ENCODE measurements at places on chromosomes 2 and 18.

DNA sequence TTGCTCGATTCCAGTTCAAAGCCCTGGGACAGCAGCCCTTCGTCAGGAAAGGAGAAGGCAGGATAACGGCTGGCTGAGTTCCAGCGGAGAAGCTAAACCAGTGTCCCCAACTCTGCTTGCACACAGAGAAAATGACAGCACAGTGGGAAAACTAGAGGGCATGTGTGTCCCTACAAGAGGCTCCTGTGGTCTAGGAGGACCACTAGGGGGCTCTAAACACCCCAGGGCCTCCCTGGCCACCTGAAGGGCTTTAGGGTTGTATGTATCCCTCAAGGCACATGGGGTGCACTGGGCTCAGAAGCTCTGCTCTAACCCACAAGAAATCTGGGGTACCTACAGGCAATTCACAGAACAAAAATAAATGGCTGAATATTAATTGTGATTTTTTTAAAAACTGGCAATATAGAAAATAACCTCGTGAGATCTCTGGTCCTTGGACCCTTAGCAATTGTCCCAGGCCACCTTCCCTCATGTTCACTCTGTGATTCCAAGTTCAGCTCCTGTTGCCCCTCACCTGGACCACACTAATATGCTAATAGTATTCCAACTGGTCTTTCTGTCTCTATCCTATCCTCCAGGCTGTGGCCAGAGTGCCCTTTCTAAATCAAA, 17.5 kb downstream of the STAT1 start:
- peak; percentile 43 for DNase-seq

GRCh38 chr18:39523281-39523680, 1957.7 kb upstream of the CELF4 start:
- no peak for DNase-seq

DNA sequence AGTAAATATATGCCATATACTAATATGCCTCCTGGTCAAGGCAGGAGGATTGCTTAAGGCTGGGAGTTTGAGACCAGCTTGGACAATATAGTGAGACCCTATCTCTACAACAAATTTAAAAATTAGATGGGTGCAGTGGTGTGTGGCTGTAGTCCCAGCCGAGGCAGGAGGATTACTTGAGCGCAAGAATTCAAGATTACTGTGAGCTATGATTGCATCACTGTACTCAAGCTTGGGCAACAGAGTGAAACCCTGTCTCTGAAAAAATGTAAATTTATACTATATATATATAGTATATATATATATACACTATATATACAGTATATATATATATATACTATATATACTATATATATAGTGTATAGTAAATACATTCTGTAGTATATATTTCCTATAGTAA, 30.0 kb upstream of the NPC1 start:
- no peak for DNase-seq

- DNase-seq = no peak
These were observed 22.6 kb downstream of the MAIP1 start for GRCh38 chr2:199977984-199978415.

- DNase-seq = no peak
These were observed 23.1 kb downstream of the SERPINB11 start for GRCh38 chr18:63725682-63726480.

DNA sequence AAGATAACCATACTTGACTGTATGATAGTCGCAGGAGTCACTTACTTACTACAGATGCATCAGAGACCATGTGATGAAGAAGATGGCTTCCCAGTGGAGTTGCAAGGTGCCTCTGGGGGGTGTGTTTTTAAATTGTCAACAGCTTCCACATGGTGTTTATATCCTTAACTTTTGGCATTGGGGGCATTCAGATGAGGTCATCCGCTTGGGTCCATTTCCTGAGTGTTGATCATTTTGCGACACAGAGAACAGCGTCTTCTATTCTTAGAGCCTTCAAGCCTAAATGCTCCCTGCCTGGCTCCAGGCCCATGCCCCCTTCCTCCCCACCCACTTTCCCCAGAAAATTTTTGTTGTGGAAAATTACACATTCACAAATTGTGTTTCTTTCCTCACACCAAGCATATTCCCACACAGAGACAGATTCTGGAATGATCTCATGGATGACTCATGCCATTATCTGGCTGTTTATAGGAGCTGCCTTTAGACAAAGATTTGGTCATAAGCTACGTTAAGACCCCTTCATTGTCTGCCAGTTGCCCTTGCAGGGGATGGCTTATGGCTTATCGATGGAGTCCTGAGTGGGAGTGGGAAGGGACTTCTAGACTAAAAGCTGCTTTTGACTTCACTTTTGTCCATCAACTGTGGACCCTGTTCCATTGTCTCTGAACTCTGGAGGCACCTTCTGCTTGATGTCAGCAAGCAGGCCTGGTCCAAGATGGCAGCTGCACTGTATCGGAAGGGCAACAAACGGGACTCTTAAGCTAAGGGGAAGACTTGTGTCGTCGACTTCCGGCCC, 91.8 kb downstream of the CABLES1 start:
- DNase-seq = no peak

DNA sequence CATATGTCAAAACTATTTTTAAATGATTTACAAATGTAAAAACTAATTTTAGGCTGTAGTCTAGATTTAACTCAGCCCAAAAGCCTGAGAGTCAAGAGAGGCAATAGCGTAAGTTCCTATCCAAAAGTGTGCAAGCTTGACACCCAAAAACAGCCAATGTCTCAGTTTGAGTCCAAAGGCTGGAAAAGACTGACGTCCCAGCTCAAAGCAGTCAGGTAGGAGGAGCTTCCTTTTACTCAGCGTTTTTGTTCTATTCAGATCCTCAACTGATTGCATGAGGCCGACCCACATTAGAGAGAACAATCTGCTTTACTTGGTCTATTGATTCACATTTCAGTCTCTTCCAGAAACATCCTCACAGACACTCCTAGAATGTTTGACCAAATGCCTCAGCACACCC, 51.8 kb downstream of the MYL12B start:
- no peak for DNase-seq

GRCh38 chr2:240998706-240998994, 232 bp downstream of the SNED1 start:
- DNase-seq = peak; percentile 42

- no peak for DNase-seq
These were observed 478 bp downstream of the CLHC1 start for GRCh38 chr2:55231546-55232083.

DNA sequence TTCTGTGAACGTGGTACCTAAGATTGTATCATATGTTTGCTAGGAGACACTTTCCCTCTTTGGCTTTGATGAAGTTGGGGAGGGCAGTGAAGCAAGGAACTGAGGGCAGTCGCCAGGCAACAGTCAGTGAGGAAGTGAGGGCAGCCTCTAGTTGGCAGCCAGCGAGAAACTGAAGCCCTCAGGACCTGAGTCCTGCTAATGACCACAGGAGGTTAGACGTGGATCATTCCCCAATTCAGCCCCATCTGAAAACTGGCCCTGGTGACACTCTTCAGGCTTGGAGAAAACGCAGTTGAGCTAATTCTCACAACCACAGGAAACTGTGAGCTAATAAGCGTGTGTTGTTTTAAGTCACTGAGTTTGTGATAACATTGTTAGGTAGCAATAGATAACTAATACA, 84.5 kb upstream of the REG3G start:
- no peak for DNase-seq

DNA sequence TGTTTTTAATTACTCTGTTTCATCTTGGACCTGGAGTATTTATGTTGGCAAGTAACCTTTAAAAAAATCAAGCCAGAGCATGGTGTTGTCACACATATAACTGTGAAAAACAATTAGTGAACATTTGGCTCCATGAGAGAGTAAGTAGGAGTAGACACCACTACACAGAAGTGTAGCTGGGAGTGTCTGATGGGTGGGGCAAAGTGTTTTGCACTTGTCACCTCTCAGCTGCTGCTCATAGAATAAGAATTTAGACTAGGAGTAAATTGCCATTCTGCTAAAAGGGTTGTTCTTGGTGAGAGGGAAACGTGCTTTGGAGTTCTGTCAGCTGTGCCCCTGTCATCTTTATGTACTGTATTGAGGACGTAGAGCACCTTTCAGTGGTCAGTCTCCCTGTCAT, 114.5 kb downstream of the TTC27 start:
- DNase-seq = no peak

GRCh38 chr18:58635891-58636290, 7.0 kb upstream of the ALPK2 start:
- DNase-seq = no peak

Data from B cell (primary cell).